ENCODE measurements at places on chromosomes 4 and X.

- no peak overlapping the region for H3K4me3 ChIP-seq
- H3K27ac ChIP-seq = no peak overlapping the region
- peaks cover 12% of the 10 kb centered on the region for H3K4me1 ChIP-seq
- no peak for DNase-seq
- no peaks in the 10 kb centered on the region for H3K27me3 ChIP-seq
- no peaks in the 10 kb centered on the region for H3K36me3 ChIP-seq
Observed at GRCh38 chr4:100060765-100061416, 110.8 kb upstream of the H2AZ1 start.

DNA sequence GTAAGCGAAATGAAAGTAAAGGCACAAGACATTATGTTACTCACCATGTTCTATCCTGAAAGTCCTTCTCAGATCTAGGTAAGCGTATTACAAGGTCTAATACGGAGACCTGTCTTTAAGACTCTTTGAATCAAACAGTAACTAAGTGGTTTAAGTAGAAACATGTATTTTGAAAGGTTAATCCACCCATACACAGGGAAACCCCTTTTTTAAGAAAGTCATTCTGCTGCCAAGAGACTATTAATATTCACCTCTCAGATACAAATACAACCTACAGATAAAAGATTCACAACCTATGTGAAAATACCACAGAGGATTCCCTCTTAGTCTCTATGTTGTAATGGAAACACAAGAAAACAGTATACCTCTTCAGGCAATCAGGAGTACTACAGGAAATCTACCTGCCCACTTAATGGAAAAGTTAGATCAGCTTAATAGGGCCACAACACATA is 63.2 kb upstream of the TNIP3 start:
- no peak overlapping the region for H3K27ac ChIP-seq
- H3K36me3 ChIP-seq = no peaks in the 10 kb centered on the region
- no peaks in the 10 kb centered on the region for H3K27me3 ChIP-seq
- no peak for DNase-seq
- H3K4me1 ChIP-seq = no peaks in the 10 kb centered on the region
- no peak overlapping the region for H3K4me3 ChIP-seq

DNA sequence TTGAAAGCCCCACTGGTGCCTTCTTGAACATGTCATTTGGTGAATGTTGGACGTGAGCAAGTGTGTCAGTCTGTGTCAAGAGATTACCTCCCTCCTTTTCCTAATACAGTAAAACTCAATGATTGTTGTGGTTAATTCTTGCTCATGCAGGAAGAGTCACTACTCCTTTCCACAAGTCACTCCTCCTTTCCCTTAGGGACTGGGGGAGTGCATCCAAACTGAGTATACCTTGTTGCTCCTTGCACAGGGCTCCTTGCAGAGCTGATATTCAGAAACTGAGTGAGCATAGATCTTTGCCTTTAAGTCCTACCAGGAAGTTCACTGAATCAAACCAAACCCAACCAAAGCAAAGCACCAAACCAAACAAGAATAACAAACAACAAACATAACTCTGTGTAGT is 63.9 kb downstream of the GPR50 start:
- no peaks in the 10 kb centered on the region for H3K27me3 ChIP-seq
- H3K4me1 ChIP-seq = no peaks in the 10 kb centered on the region
- H3K27ac ChIP-seq = no peak overlapping the region
- no peak for DNase-seq

DNA sequence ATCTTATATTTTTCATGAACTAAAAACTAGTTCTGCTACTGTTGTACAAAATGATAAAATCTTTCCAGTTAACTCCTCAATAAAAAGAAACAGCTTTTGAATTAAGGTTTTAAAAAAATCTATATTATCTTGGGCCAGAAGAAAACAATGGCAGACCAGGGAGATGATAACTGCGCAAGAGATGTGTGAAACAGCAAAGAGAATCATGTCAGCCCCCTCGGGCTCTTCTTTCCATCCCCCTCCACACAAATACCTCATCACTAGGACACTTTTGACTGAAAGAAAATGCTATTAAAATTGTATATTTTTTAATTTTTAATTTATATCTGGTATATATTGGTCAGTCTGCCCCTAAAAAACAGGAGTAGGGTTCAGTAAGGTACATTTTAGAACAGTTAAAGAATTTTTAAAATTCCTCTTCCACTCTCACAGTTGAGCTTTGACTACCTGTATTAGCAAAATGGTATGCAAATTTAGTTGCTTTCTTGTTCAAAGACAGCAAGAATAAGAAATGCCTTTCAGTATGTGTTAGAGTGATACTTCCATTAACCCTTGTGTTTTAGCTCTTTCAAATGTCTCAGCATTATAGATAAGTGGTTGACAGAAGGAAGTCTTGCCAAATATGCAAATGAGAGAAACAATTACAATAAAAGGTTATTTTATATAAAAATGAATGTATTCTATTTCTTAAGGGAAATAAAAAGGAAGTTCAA is 36.4 kb upstream of the LCORL start:
- peak overlapping the region; percentile 24 for H3K4me3 ChIP-seq
- DNase-seq = no peak

DNA sequence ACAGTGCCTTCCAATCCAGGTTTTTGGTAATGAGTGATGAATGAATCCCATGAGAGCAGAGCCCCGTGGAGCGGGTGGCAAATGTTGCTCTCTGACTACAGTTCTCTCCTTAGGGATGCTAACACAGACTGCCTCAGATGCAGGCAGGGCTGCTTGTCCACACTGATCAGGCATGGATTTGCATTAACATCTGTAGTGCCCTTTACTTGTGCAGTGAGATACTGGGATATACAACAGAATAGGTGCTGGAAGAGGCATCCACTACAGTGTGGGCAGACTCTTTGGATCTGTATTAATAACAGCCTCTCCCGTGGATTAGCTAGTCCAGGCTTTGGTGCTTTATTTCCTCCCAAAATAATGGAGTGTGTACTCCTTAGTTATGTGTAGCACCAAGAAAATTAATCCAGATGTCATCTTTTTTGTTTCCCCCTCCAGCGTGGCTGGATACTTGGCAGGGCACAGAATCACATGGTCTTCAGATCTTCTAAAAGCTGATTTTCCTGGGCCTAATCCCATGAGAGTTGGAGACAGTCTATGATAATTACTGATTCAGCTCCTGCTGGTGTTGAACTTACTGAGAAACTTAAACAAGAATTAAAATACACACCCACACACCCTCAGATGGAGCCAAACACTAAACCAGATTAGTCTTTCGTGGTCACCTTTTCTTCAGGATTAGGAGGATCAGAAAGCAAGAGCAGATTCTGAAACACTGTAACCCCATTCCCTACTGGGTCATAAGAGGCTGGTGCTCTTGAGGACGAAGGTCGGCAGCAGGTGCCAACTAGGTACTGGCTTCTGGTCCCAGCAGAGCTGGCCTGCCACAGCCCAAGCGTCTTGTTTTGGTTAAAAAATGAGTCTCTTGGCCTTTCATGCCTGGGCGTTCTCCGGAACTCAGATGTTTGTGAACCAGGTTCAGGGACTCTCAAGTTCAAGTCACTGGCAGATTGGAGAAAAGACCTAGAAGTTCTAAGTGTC is 23.1 kb upstream of the NAP1L5 start:
- peaks cover 5% of the 10 kb centered on the region for H3K36me3 ChIP-seq
- no peak for DNase-seq
- no peaks in the 10 kb centered on the region for H3K27me3 ChIP-seq
- no peaks in the 10 kb centered on the region for H3K4me1 ChIP-seq

DNA sequence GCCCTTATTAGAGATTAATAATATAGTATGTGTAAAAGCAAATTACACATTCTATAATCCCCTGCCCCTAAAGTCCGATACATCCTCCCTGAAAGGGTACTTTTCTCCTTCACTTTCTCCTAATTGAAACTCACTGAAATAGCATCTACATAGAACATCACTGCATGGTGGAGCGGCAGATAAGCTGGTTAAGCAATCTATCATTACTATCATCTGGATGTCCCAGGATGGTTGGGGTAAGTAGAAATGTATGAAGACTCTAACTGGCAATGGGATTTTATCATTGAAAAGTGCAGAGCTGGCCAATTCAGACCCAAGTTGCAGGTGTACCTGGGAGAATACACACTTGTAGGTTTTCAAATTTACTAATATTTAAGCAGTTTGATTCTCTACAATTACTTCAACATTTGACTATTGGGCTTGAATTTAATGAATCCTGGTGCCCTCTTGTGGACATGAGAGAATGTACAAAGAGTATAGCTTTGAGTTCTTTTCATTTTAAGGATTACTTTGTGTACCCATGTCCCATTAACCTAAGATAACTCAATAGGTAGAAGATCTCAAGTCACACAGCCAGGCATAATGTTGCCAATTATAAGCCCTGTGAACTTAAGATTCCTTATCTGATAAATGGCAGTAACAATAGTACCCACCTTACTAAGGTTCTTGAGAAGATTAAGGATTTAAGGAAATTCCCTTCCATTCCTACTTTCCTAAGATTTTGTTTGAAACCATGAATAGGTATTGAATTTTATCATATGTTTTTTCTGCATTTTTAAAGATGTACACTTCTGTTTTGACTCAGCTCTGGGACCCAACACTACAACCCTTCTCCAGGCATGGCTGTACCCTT is 69.8 kb downstream of the SHROOM3 start:
- H3K36me3 ChIP-seq = no peaks in the 10 kb centered on the region
- H3K27me3 ChIP-seq = no peaks in the 10 kb centered on the region
- H3K4me1 ChIP-seq = no peaks in the 10 kb centered on the region
- DNase-seq = peak; percentile 61
- H3K27ac ChIP-seq = no peak overlapping the region
- no peak overlapping the region for H3K4me3 ChIP-seq

DNA sequence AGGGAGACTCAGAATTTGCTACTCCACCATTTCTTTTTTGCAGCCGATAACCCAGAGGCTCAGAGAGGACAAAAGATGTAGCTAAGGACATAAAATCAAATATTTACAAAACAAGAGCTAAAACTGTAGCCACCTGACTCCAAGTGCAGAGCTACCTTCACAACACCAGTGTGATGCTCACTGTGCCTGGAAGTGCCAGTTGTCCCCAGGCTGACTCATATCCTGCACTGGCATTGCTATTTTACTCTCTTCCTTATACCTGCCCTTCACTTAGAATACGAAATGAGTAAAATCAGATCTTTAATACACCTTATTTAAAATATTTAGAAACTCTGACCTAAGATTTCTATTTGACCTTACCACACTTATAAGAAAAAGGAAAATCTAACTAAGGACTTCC is 39.5 kb downstream of the SLC7A11 start:
- no peak overlapping the region for H3K4me3 ChIP-seq
- H3K4me1 ChIP-seq = no peaks in the 10 kb centered on the region
- peaks cover 20% of the 10 kb centered on the region for H3K36me3 ChIP-seq
- no peak for DNase-seq
- no peak overlapping the region for H3K27ac ChIP-seq
- H3K27me3 ChIP-seq = no peaks in the 10 kb centered on the region

GRCh38 chrX:17405225-17405969 is 30.4 kb downstream of the NHS start:
- peak overlapping the region; percentile 53 for H3K27ac ChIP-seq
- H3K27me3 ChIP-seq = no peaks in the 10 kb centered on the region
- peak; percentile 53 for DNase-seq
- peaks cover 25% of the 10 kb centered on the region for H3K4me1 ChIP-seq
- H3K36me3 ChIP-seq = no peaks in the 10 kb centered on the region

GRCh38 chr4:168781341-168781740 is 228.7 kb downstream of the CBR4 start:
- H3K36me3 ChIP-seq = peaks cover 4% of the 10 kb centered on the region
- DNase-seq = no peak
- no peak overlapping the region for H3K27ac ChIP-seq
- no peak overlapping the region for H3K4me3 ChIP-seq
- H3K27me3 ChIP-seq = no peaks in the 10 kb centered on the region

GRCh38 chrX:106450405-106450804 is 161.4 kb upstream of the RADX start:
- no peaks in the 10 kb centered on the region for H3K27me3 ChIP-seq
- no peak overlapping the region for H3K4me3 ChIP-seq
- no peaks in the 10 kb centered on the region for H3K36me3 ChIP-seq
- no peak for DNase-seq
- no peaks in the 10 kb centered on the region for H3K4me1 ChIP-seq

All from SJSA1 (cell line).